ENCODE measurements at places on chromosomes 13 and 19.

DNA sequence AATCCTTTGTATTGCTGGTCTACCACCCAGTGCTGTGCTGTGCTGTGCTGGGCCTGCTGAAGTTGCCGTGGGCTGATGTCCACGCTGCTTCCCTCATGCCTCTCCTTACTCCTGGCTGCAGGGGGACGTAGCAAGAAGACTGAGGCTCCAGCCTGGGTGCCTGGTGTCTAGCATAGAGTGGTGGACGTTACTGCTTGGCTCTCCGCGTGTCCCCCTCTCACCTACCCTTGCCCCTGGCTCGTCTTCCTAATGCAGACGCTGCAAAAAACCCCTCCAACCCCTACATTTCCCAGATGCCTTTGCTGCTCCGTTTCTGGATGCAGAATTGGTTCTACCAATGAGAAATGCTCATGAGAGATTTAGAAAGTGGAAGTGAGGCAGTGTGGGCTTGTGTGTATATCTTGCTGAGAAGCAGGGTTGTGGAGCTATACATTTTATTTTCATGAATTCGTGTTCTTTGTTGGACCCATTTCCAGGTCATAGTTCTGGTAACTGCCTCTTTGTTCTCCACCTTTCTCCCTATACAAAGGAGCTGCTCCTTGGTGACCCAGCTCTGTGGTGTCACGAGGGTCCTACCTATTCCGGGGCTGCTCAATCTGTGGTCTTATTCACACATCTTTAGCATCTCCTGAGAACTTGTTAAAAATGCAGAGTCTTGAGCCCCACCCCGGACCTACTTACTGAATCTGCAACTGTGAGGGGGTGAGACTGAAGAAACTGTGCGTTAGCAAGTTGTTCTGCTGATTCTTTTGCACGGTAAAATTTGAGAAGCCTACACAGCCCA lies 7.9 kb upstream of the DENND1C start:
- DNase-seq, result no peak

- DNase-seq, result no peak
Measured at GRCh38 chr13:61370520-61370919, 45.1 kb downstream of the PCDH20 start.

DNA sequence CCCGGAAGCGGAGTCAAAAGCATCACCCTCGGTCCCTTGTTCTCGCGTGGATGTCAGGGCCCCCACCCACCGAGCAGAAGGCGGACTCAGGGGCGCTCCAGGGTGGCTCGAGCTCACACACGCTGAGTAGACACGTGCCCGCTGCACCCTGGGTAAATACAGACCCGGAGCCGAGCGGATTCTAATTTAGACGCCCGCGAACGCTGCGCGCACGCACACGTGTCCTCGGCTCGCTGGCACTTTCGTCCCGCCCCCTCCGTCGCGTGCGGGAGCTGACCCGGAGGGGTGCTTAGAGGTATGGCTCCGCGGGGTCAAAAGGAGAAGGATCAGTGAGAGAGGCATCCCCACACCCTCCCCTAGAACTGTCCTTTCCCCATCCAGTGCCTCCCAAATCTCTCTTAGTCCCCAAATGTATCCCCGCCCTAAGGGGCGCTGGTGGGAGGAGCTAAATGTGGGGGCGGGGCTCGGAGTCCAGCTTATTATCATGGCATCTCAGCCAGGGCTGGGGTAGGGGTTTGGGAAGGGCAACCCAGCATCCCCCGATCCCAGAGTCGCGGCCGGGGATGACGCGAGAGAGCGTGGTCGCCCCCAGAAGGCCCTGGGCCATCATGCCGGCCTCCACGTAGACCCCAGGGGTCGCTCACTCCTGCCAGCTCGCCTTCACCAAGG lies 451 bp upstream of the ICAM5 start:
- no peak for DNase-seq

GRCh38 chr13:37069597-37070103 lies 10.2 kb upstream of the SUPT20H start:
- DNase-seq, result no peak

GRCh38 chr19:18009412-18010066 lies 1.6 kb downstream of the ARRDC2 start:
- no peak for DNase-seq

- DNase-seq, result no peak
Measured at GRCh38 chr19:49502866-49503581, 6.8 kb downstream of the RPS11 start.

DNA sequence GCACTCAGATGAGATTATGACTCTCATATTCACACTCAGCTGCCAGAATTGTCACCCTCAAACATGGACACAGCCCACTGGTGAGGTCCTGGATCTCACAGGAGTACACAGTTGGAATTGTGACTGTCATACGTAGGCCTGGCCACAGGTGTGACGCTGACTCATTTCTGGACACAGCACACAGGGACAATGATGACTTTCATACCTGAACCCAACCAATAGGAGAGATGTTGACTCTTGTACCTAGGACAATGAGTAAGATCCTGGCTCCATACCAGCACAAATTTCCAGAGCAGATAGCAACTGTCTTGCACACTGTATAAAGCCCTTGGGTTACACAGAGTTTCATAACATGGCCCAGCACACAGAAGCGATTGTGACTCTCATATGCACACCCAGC lies 46.4 kb downstream of the ZNF85 start:
- no peak for DNase-seq

DNA sequence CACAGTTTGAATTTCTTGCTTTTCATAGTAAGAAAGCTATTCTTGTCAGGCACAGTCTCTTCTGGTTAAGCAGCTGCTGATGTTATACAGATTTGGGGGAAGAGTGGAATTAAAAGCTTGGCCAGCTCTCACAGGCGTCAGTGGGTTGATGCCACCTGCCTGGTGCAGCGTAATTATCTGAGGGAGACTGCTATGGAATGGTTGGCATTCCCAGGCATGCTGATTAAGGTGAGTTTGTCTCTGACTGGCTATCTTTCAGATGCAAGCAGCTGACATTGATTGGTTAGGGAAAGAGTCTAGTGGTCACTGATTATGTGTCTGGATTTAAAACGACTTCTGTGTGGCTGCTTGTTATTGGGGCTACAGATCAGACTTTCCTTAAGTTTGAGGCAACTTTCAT lies 948.4 kb downstream of the UQCRFS1 start:
- no peak for DNase-seq

DNA sequence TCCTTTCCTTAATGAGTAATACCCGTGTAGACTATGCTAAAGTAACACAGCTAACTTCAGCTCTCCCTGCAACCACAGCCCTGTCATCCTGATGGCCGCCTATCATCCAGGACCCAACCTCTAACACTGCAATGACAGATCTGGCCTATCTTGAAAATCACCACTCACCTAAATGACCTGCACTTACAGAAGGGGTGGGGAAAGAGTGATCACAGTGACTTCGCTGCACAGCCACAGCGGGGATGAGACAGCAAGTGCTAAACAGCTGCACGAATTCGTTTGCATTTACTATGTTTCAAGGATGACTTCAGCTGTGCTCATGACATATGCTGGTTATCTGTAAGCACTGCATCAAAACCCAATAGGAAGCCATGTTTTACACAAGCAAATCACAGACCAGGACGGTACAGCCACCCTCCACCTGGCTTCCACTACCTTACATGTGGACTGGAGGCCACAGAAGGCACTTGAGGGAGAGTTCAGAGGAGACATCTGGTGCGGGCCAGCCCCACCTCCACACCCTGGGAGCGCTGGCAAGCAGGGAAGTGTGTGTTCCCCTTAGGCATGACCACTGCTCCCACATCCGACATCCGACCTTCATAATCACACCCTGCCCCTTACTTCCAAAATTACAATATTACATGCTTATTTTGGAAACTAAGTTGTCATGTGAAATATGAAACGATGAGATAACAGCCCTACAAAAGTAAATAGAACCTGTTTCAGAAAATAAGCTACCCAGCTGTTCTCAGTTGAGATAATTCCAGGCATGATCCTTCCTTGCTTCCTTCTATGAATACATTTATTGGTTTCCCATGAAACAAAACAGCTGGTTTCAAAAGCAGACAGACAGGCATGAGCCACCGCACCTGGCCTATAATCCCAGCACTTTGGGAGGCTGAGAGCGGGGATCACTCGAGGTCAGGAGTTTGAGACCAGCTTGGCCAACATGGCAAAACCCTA lies 95.7 kb downstream of the STK24 start:
- DNase-seq, result no peak

GRCh38 chr13:83086088-83086487 lies 796.2 kb downstream of the SLITRK1 start:
- no peak for DNase-seq

DNA sequence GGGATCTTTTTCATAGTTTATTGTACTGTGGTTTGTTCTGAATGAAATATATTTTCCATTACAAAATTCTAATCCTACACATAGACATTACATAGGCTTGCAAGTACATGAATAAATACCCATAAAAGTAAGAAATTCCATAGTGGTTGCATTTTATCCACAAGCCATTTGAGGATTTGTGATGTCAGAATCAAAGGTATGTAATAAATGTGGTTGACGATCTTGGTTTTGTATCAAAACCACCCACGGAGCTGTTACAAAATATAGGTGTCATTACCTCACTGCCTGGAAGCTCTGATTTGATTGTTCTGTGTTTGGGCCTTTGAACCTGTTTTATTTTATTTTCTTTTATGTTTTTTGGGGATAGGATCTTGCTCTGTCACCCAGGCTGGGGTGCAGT lies 125.1 kb downstream of the NALCN start:
- no peak for DNase-seq

GRCh38 chr19:1893791-1894190 lies 8.5 kb upstream of the ABHD17A start:
- no peak for DNase-seq

DNA sequence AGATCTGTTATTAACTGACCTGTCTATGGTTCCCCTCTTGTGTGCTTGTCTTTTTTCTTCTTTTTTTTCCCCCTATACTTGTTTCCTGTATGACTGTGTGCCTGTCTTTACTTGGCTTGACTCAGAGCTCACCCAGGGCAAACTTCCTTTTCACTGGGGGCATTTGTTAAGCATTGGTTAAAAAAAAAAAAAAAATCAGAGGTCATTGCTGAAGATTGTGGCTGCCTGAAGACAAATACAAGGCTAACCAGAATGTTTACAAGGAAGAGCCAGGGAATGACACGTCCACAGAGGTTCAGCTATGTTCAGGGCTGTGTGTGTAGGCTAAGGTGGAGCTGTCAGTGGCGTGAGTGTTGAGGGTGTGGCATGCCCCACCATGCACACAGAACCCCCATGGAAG lies 47.1 kb downstream of the LNX2 start:
- DNase-seq, result no peak

- no peak for DNase-seq
Measured at GRCh38 chr13:52130641-52131040, 1.8 kb upstream of the NEK5 start.

DNA sequence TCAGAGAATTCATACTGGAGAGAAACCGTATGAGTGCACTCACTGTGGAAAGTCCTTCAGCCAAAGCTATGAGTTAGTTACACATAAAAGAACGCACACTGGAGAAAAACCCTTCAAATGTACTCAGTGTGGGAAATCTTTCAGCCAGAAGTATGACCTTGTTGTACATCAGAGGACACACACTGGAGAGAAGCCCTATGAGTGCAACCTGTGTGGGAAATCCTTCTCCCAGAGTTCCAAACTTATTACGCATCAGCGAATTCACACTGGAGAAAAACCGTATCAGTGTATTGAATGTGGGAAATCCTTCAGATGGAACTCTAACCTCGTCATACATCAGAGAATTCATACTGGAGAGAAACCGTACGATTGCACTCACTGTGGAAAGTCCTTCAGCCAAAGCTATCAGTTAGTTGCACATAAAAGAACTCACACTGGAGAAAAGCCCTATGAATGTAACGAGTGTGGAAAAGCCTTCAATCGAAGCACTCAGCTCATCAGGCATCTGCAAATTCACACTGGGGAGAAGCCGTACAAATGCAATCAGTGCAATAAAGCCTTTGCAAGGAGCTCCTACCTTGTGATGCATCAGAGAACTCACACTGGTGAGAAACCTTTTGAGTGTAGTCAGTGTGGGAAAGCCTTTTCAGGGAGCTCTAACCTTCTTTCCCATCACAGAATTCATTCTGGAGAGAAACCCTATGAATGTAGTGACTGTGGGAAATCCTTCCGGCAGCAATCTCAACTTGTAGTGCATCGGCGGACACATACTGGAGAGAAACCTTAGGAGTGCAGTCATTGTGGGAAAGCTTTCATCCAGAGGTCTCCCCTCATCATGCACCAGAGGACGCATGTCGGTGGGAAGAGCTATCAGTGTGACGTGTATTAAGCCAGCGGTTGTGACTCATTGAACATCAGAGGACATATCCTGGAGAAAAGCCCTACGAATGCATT lies 16.5 kb upstream of the ZNF8 start:
- DNase-seq, result no peak

- no peak for DNase-seq
Measured at GRCh38 chr13:69199664-69200063, 908.0 kb upstream of the ATXN8OS start.

GRCh38 chr19:46866407-46867136 lies 5.8 kb downstream of the ARHGAP35 start:
- DNase-seq, result no peak

- DNase-seq, result no peak
Measured at GRCh38 chr19:53086949-53087348, 16.3 kb downstream of the ZNF160 start.

GRCh38 chr13:44542361-44542760 lies 33.8 kb downstream of the TSC22D1 start:
- DNase-seq, result no peak

- DNase-seq, result no peak
Measured at GRCh38 chr19:33248954-33249613, 23.4 kb upstream of the SLC7A10 start.

- DNase-seq, result no peak
Measured at GRCh38 chr19:4087787-4088679, 21.3 kb upstream of the ZBTB7A start.

DNA sequence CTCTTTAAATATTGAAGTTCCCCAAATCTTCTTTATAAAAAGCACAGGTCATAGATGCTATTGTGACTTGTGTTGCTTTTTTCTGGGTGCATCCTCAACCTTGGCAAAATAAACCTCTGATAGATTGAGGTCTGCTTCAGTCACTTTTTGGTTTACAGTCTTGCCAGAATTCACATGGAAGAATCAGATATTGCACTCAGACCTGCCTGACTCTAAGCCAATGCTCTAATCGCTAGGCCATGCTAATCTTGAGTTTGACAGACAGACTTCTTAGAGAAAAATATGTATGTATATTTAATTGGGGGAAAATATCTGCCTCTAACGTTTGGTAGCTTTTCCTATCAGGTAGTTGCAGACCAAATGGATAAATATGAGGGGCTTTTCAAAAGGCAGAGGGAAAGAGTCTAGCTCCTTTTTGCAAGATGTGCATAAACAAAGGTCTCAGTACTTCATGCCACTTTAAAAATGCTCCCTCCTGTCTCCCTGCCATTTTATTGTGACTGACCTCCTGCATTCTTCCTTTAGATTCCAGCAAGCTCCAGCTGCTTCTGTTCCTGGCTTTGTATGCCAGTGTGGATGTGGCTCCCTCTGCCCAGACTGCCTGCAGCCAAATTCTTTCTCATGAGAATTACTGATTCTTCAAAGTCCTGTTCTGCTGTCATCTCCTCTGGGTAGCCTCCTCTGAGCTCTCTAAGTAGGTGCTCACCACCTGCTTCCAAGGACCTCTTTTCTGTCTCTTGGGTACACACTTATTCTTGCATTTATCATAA lies 42.4 kb upstream of the RFC3 start:
- DNase-seq, result no peak

- DNase-seq, result no peak
Measured at GRCh38 chr13:60690604-60691003, 293.6 kb downstream of the TDRD3 start.

GRCh38 chr13:80717776-80718175 lies 376.9 kb upstream of the SPRY2 start:
- no peak for DNase-seq
